Myometrial cell (primary cell): ENCODE measurements at places on chromosomes 7 and 10. TPM values are rescaled to one million over a fixed set of nuclear protein-coding genes. Genes with fewer than 3 reads are reported as not detected.

The CTAGE8 gene
- total RNA-seq, result 0.18 and 0.29 TPM in 2 replicates

The OR6V1 gene
- not detected in 2 replicates for total RNA-seq

The ATXN7L1 gene
- 3.7 and 8.9 TPM in 2 replicates for total RNA-seq

The HMX2 gene
- total RNA-seq, result not detected in 2 replicates

The PTF1A gene
- total RNA-seq, result not detected in 2 replicates

The KEL gene
- not detected in 2 replicates for total RNA-seq

The ZCCHC24 gene
- total RNA-seq, result 29.7 and 33.3 TPM in 2 replicates

The MAGI2 gene
- 1.7 and 1.9 TPM in 2 replicates for total RNA-seq

The PPP1R17 gene
- not detected in 2 replicates for total RNA-seq

The SPDYE11 gene
- not detected in 2 replicates for total RNA-seq

The LAMB4 gene
- under 0.01 TPM in 2 replicates for total RNA-seq
